ENCODE measurements at places on chromosomes 7 and 10.

DNA sequence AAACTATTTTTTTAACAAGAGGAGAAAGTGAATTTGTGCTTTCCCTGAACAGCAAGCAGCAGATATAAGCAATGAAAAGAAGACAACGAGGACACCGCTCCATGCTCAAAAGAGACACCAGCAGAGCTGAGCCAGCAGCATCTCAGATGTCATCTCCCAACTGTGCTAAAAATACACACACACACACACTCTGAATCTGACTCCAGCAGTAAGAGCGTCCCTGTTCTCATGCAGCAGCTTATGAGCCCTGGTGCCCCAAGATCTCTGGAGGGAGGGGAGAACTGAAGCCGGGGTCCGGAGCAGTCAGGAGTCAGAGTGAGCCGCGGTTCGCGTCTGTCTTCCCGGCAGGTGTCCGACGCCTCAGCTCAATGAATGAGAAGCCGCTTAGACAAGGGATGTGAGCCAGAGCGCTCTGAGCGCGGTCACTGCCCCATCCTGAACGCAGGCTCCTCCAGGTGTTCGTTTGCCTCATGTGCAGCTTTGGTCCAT is 49.2 kb downstream of the SVIL start:
- H3K4me3 ChIP-seq: no peak overlapping the region
- no peak for DNase-seq
- H3K36me3 ChIP-seq: no peaks in the 10 kb centered on the region
- H3K27ac ChIP-seq: no peak overlapping the region

- DNase-seq: no peak
- no peaks in the 10 kb centered on the region for H3K4me1 ChIP-seq
- H3K27me3 ChIP-seq: no peaks in the 10 kb centered on the region
- H3K36me3 ChIP-seq: no peaks in the 10 kb centered on the region
- H3K27ac ChIP-seq: no peak overlapping the region
Measured at GRCh38 chr7:18573410-18574234, 78.1 kb downstream of the HDAC9 start.

- no peaks in the 10 kb centered on the region for H3K27me3 ChIP-seq
- no peak for DNase-seq
- no peaks in the 10 kb centered on the region for H3K36me3 ChIP-seq
- H3K27ac ChIP-seq: no peak overlapping the region
Measured at GRCh38 chr10:13939391-13939790, 352.6 kb downstream of the PRPF18 start.

DNA sequence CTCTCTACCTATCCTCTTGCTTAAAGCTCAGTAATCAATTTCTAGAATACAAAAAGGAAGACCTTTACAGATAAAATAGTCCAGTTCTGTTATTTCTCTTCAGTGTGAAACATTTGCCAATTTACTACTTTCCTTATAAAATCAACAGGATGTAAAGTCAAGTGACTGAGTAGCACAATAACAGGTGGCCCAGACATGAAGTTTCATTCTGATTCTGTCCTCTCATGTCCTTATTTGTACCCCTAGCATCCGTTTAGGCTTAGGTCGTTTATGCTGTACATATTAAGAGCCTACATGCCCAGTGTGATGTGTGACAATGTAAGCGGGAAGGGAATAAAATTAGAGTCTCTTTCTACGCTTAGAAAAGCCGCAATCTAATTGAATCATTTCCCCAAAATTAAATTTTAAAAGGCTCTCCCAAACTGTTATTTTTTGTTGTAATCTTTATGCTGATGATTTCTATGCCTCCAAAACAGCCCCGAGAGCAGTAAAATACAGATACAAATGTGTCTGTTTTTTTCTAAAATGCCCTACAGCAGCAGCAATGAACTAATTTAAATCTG is 29.1 kb downstream of the EPC1 start:
- no peak for DNase-seq
- no peaks in the 10 kb centered on the region for H3K36me3 ChIP-seq
- peak overlapping the region; percentile 22 for H3K27ac ChIP-seq
- H3K27me3 ChIP-seq: no peaks in the 10 kb centered on the region

GRCh38 chr7:33845991-33846509 is 59.3 kb upstream of the BMPER start:
- H3K27me3 ChIP-seq: no peaks in the 10 kb centered on the region
- no peak overlapping the region for H3K4me3 ChIP-seq
- no peaks in the 10 kb centered on the region for H3K36me3 ChIP-seq
- no peaks in the 10 kb centered on the region for H3K4me1 ChIP-seq
- no peak overlapping the region for H3K27ac ChIP-seq

- no peak for DNase-seq
- H3K36me3 ChIP-seq: no peaks in the 10 kb centered on the region
- H3K27me3 ChIP-seq: no peaks in the 10 kb centered on the region
- H3K27ac ChIP-seq: no peak overlapping the region
- H3K4me3 ChIP-seq: no peak overlapping the region
Measured at GRCh38 chr10:107451047-107451446, 286.5 kb upstream of the SORCS1 start.

DNA sequence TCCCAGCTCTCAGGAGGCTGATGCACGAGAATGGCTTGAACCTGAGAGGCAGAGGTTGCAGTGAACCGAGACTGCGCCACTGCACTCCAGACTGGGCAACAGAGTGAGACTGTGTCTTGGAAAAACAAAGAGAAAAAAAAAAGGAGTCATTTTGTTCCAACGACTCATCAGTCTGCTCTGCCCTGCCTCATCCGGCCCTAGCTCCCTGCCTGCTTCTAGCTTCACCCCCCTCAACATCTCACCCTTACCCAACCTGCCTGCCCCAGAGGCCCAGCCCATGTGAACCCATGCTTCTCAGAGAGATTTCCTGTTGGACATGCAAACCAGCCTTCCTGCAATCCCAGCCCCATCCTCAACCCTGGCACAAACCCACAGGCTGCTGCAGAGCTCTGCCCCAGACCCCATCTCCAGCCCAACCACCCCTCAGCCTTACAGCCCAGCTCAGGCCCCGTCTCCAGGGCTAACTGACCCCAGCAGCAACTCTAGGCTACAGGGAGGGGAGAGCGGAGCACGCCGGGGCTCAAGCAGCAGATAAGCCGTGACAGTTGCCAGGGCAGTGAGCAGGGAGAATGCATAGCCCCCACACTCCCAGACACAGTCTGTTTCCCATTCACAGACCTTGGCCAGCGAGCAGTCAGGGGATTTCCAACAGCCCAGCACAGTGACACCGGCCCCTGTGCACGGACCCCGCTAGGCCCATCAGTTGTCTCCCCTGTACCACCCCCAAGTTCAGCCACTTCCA is 86.0 kb upstream of the KCTD7 start:
- H3K27me3 ChIP-seq: no peaks in the 10 kb centered on the region
- DNase-seq: no peak
- H3K36me3 ChIP-seq: no peaks in the 10 kb centered on the region
- H3K4me3 ChIP-seq: no peak overlapping the region
- H3K4me1 ChIP-seq: no peaks in the 10 kb centered on the region
- no peak overlapping the region for H3K27ac ChIP-seq

DNA sequence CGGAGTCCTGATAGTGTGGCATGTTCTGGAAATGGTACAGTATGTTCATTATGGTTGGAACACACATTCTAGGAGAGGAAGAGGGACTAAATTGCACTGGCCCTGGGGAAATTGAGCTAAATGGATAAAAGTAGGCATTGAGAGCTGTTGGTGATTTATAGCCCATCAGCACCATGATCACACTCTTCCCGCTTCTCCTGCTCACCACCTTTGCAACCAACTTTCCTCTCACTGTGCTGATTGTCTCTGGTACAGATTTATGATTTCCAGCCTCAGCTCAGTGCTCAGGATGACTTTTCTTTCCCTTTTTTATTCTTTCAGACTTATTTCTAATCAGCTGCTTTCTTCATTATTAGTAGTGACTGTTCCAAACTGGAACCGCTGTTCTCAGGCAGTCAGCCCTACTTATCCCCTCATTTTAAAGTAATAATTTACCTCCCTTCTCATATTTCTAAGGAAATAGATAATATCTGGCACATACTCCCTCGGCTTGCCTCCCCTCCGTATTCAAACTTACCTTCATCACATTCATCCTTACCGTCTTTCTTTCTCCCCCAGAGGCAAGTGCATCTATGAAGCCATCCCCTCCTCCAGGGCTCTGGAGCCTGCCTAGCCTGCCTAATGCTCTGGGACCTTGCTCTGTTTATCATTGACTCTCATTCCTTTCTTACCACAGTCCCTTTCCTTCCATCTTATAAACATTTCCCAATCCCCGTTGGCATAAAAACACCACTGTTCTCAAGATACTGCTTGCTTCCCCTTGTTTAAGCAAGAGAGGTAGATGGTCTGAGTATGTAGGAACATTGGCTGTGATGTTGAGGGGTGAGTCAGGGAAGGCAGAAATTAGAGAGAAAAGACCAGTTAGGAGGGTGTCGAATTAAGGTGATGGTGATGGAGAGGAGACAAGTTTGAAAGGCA is 51.6 kb upstream of the RPA3 start:
- H3K4me3 ChIP-seq: no peak overlapping the region
- H3K27ac ChIP-seq: no peak overlapping the region
- no peaks in the 10 kb centered on the region for H3K4me1 ChIP-seq
- DNase-seq: no peak

DNA sequence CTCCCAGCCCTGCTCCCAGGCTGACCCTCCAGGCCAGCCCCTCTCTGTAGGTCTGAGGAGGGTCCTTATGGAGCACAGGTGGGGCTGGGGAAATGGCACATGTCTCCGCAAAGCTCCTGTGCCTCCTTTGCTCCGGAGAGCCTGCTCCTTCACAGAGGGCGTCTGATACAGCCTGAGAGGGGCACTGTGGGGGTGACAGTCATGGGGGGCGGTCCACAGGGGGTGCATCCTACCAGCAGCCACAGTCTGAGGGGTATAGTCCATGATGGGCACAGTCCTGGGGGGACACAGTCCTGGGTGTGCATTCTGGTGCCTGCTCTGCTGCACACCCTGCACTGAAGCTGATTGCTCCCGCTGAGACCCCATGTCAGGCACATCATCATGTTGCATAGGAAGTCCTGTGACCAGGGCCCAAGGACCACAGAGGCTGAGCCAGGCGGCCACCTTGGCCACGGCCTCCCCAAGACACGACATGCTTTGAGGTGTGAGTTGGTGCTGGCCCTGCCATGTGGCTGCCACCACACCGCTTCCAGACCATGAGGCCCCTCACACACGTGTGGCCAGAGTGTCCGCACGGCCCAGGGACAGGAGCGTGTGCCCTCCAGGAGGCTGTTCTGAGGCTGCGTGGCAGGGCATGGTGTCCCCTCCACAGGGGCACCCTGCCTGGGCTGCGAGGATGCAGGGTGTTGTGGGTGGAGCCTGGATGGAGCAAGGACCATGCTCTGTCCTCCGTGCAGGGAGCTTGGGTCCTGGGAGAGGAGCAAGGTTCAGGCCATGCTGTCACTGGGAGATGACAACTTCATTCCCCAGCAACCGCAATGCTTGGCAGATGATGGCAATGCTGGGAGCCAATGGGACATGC is 59.2 kb downstream of the PWWP2B start:
- H3K27ac ChIP-seq: no peak overlapping the region
- no peak for DNase-seq
- peaks cover 16% of the 10 kb centered on the region for H3K4me1 ChIP-seq
- H3K27me3 ChIP-seq: no peaks in the 10 kb centered on the region

DNA sequence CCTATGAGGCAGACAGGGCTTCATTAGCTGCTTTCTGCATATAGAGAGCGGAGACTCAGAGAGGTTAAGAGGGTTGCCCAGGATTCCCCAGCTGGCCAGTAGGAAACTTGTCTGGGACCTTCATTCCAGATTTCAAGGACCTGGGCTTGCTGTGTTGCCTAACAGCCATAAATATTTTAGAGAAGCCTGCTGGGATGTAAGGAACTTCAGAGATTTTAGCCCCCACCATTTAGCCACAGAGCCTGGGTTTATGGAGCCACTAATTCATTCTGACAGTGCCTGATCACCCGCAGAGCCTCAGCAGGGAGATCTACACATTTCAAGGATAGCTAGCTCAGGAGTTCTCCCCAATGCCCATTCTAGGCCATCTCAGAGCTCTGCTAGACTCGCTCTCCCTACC is 56.6 kb upstream of the TRUB1 start:
- no peak overlapping the region for H3K4me3 ChIP-seq
- H3K27ac ChIP-seq: peak overlapping the region; percentile 77
- no peaks in the 10 kb centered on the region for H3K4me1 ChIP-seq
- peak; percentile 31 for DNase-seq

DNA sequence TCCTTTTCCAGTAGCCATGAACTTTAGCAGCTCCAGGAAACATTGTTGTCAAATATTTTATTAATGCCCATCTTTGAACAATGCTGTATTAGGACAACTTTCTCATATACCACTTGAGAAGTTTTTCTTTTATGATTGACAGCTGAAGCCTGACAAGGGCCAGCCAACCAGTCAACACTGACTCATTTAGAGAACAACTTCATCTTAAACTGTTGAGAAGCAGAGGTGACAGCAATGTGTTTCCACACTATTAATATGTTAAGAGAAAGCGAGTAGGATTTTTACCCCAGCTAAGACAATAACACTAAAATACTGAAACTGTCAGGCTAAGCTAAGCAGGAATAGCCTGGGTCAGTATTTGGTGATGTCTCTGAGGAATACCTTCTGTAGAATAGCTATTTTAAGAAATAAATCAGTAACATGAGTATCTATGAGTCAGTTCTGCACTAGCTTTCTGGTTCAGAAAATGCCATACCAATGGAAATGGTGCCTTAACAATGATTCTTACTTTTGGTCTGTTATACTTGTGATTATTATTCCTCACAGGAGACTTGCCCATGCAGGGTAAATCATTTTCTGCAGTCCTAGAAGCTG is 168.8 kb upstream of the POT1 start:
- H3K27ac ChIP-seq: no peak overlapping the region
- DNase-seq: no peak
- H3K27me3 ChIP-seq: no peaks in the 10 kb centered on the region
- no peaks in the 10 kb centered on the region for H3K36me3 ChIP-seq

DNA sequence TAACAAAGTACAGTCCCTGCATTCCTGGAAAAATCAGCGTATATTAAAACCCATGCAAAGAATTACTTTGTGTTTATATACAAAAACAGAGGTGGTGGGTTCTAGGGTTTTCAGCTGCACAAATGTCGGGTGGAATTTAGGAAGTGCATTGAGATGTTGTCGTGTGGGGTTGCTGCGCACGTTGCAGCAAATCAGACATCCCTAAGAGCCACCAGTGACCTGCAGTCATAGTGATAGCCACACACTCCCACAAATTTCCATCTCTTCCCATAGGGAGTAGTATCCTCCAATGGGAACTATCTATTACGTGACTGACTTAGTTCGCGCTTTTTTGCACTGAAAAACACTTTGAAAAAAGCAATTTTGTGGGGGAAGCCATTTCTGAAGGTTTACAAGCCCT is 375.2 kb upstream of the GALNT17 start:
- H3K4me1 ChIP-seq: no peaks in the 10 kb centered on the region
- H3K27me3 ChIP-seq: no peaks in the 10 kb centered on the region
- H3K4me3 ChIP-seq: no peak overlapping the region
- no peak for DNase-seq
- no peaks in the 10 kb centered on the region for H3K36me3 ChIP-seq
- H3K27ac ChIP-seq: no peak overlapping the region

DNA sequence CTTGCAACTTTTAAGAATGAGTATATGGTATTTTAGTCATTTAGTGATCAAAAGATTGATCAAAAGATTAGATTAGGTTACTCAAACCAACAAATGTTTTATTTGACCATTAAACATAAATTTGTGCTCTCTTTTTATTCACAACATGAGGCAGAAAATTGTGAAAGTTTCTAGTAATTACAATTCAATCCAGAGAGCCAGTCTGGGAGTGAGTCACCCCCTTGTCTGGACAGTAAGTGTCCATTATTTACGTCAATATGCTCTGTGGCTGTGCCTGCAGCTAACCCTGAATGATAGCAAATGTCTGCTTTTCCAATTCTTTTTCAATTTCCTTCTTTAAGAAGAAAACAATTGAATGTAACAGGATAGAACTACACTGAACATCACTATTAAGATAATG is 27.9 kb downstream of the GNG11 start:
- H3K36me3 ChIP-seq: no peaks in the 10 kb centered on the region
- H3K4me3 ChIP-seq: no peak overlapping the region
- no peaks in the 10 kb centered on the region for H3K4me1 ChIP-seq
- H3K27me3 ChIP-seq: no peaks in the 10 kb centered on the region
- no peak for DNase-seq
- H3K27ac ChIP-seq: no peak overlapping the region
